ENCODE measurements at places on chromosomes 11 and 22. TPM values are rescaled to one million over a fixed set of nuclear protein-coding genes. Genes with fewer than 3 reads are reported as not detected.

The GP1BB gene
- total RNA-seq: not detected

The IPO7 gene
- total RNA-seq: 177 TPM

GRCh38 chr11:134599299-134599771 lies 187.3 kb upstream of the B3GAT1 start:
- DNase-seq: no peak

DNA sequence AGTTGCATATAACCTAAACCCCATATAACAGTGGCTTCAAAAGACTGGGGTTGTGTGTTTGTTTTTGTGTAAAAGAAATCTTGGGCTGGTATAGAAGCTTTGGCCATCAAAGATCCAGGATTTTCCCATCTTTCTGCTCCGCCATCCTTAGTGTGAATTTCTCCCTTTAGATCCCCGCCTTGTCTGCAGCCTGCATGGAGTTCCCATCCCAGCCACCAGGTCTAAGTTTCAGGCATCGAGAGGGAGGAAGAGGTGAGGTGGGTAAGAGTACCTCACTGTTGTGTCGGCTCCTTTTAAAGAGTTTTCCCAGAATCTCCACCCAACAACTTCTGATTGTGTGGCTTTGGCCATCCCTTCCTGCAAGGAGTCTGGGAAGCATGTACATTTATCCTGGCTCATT lies 195.5 kb upstream of the SORL1-AS1 start:
- no peak for DNase-seq

GRCh38 chr11:101096036-101096704 lies 33.4 kb downstream of the PGR start:
- DNase-seq: no peak

GRCh38 chr11:73393011-73393380 lies 16.8 kb downstream of the RELT start:
- DNase-seq: no peak
